Suppressor macrophage (primary cell): ENCODE measurements at places on chromosomes 5 and 9.

- DNase-seq = no peak
These were observed 1.1 kb downstream of the WDR5 start for GRCh38 chr9:134136996-134137299.

GRCh38 chr5:119022017-119022745 lies 33.8 kb upstream of the DTWD2 start:
- peak; percentile 74 for DNase-seq

DNA sequence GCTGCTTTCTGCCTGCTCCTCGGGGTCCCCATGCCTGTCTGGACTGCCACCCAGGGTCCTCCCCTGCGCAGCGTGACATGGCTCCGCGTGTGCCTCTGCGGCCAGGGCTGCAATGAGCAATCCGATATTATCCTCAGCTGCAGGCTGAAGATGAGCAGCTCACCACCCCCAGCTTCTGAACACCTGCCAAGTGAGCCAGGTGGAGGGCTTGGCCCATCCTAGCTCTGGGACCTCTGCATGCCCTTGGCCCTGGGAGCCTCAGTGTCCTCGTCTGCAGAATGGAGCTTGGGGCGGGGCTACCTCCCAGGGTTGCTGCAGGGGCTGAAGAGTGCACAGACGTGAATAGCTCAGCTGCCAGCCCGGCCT lies 4.1 kb upstream of the MYMK start:
- no peak for DNase-seq

GRCh38 chr9:80873861-80874260 lies 815.5 kb downstream of the TLE1 start:
- DNase-seq = no peak
